Stimulated activated CD4-positive, alpha-beta T cell treated with anti-CD3 and anti-CD28 coated beads, Interleukin-1b, Interleukin-23, amount 100 ng/mL, for 4 hours (primary cell): ENCODE measurements at places on chromosomes 3 and 15.

DNA sequence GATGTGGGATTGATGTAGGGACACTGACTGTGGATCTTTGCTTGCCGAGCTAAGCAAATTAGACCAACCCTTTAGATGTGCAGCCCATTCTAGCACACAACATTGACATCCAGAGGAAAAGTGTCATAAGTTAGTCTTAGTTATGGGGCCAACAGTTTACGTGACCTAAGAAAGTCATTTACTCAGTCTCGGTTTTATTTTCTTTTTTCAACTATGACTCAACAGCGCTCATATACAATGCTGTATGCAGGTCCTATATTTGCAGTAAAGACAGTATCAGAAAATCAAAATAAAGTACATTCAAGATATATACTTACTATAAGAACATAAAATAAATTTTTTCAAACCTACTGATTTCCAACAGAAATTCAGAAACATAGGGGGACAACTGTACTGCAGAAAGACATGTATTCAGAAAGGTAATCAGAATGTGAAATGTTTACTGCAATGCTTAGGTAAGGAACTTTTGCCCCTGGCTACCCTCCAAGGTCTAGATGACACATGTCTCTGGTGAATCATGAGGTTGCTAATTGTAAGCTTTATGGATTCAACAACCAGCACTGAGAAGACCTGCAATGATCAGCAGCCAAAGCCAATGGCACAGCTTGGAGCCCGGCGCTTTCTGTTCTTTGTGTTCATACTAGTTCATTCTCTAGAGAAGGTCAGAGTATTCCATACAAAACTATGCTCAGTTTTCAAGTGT, 317.5 kb upstream of the CNTN6 start:
- DNase-seq: no peak

DNA sequence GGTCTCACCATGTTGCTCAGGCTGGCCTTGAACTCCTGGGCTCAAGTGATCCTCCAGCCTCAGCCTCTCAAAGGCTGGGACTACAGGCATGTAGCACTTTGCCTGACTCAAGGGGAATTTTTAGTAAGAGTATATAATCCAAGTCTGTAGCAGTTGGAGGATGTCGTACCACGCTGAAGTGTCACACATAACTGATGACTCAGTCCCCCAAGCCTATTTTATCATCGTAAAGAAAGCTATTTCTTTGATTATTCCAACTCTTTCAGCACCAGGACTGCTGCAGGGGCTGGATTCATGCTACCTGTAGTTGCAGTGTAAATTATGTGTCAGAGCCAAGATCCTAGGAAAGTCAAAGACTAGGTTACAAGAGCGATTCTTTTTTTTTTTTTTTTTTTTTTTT, 1.4 kb upstream of the PRKCI start:
- no peak for DNase-seq

GRCh38 chr3:13607821-13608597, 59.1 kb downstream of the FBLN2 start:
- DNase-seq: no peak

DNA sequence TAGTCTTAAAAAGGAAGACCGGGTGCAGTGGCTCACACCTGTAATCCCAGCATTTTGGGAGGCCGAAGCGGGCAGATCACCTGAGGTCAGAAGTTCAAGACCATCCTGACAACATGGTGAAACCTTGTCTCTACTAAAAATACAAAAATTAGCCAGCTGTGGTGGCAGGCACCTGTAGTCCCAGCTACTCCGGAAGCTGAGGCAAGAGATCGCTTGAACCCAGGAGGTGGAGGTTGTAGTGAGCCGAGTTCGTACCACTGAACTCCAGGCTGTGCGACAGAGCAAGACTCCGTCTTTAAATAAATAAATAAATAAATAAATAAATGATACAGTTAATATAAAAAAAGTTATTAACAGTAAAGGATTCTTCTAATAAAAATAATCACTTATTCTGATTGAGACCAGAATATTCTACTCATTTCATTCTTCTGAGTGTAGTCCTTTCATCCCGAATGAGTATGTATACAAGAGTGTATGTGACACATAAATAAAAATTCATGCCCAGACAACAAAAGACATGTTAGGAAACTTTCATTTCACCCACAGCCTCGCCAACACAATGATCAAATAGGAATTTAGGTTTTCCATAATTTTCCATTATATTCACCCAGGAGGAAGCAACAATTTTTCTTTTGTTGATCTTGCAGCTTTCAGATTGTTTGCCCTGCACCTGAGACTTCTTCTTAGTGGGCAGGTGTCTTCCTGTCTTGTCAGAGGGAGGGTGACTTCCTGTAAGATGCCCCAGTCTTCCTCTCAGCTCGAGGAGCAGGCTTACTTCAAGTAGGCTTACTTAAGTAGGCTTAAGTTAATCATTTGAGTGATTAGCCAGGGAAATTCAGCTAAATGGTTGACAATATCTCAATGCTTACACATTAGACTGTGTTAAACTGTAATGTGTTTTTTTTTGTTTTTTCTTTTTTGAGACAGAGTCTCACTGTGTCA, 7.8 kb upstream of the NUP210 start:
- no peak for DNase-seq

GRCh38 chr15:49423021-49423420, at the start of gene FGF7:
TSS of gene FGF7 (plus strand) at chr15:49423242. CDS start at chr15:49424298, 1,056 bp downstream.
- no peak for DNase-seq

DNA sequence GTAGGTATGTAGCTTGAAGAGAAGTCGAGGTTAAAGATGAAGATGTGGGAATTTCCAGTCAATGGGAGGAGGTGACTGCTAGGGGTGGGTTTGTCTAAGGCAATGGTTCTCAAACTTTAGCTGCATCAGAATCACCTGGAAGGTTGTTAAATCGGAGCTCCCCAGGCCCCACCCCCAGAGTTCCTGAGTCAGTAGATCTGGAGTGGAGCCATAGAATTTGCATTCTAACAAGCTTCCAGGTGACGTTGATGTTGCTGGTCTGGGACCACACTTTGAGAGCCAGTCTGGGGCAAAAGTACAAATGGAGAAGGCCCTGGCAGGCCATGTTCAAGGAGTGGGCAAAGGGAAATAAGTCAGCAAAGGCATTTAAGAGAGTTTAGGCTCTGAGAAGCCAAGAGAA, 69.1 kb downstream of the CMTM8 start:
- no peak for DNase-seq

DNA sequence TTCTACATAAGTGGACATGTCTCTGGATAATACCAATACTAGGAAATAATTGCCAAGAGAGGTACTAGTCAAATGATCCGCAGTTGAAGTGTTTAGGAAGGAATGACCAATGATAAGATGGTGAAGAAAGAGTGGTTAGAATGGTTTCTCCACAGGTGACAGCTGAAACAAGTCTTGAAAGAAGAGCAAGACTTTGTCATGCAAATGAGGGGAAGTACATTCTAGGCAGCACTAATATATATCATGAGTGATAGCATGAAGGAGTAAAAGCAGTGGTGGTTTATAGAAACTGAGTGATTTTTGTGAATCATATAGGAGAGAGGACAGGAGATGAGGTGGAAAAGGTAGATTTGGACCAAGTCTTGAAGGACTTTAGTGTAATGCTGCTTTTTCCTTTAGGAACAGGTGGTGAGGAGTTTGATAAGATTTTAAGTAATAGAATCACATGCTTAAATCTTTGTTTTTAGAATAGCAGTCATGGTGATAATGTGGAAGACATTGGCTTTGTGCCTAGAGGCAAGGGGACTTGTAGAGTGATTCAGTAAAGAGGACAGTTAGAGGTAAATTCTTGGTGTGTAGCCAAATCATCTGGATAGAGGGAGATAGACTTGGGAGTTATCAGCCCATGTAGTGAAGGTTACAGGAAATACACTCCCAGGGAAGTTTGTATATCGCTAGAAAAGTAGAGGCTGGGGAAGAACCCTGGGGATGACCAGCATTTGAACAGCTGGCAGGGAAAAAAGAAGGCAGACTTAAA, 31.9 kb downstream of the SLMAP start:
- no peak for DNase-seq

GRCh38 chr3:30347679-30348216, 258.7 kb upstream of the TGFBR2 start:
- DNase-seq: no peak

GRCh38 chr15:77870195-77871065, 207.1 kb downstream of the TBC1D2B start:
- no peak for DNase-seq

DNA sequence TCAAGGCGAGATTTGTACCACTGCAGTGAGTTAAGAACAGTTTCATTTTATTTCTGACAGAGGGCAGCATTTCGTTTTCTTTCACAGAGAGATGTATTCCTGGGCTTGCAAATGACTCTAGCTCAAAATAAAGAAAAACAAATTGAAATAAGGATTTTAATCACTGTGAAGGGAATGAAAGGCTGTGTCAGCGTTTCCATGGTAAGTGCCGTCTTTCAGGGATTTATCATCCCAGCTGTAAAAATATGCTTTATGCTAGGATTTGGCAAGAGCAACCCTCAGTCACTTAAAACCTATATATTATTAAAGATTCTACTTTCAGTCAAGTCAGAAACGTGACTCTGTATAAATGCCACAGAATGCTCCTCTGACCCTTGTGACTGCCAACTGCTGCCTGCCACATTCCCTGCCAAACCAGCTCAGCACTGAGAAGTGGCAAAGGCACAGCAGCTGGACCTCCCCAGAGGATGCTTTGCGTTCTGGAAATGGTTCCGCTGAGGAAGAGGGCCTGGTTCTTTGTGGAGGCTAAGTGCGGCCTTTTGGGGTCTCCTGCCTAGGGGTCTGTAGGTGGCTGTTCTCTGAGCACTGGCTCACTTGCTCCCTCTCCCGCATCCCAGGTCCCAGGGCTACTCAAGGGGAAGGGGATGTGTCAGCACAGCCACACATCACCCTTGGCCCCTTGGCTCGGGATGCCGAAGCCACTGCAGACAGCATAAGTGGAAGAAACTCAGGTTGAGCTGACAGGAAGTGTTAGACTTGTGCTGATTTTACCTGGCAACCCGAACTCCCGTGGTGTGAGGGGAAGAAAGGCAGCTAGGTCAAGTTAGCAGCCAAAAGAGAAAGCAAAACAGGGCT, 56.6 kb upstream of the POMGNT2 start:
- DNase-seq: no peak

- DNase-seq: no peak
Measured at GRCh38 chr3:141094790-141095545, 43.8 kb downstream of the SPSB4 start.

DNA sequence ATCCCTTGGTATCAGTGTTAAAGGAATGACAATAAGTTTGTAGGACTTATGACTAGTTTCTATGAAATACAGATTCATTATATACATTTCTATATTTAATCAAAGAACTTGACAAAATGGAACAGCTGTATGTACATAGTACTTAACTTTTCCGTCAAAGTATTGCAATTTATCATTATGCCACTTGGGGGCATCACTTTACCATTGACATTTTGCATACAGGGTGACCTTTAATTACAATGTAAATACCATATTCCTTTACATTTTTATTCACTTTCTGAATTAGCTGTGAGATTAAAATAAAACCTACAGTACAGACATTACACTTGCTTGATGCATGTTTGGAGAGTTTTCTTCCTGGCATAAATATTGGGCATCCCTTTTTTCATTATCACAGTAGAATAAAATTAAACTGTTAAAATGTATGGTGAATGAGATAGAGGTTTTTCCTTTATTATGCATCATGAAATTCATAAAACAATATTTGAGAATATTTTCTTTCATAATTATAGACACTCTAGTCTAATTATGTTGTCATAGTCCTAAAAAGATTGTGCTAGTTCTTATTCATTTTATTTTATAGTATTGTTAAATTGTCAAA, 6.9 kb downstream of the NEK11 start:
- no peak for DNase-seq

- no peak for DNase-seq
Measured at GRCh38 chr3:141499965-141500364, 13.1 kb downstream of the RASA2 start.

DNA sequence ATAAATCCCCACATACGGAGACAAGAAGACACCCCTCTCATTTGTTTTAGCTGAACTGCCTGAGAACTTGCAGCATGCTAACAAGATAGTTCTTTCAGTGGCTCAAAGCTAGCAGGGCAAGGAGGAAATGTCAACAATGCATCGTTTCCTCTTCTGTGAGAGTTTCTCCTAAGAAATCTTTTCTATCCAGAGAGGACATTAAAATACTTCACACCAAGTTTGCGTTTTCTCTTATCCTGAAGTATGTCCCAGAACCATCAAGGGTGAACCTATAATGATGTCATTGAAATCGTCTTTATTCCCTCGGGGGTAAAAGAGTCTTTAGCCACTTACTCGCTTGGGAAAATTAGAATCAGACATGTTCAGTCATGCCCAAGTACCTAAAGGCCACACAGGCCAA, 541.7 kb upstream of the MDFIC2 start:
- no peak for DNase-seq
